Activated CD4-positive, alpha-beta T cell treated with anti-CD3 and anti-CD28 coated beads for 24 hours (primary cell): ENCODE measurements at places on chromosomes 2 and 18.

GRCh38 chr18:52991246-52991645 lies 651.2 kb downstream of the DCC start:
- no peak for DNase-seq

GRCh38 chr2:6845312-6845711 lies 20.4 kb downstream of the CMPK2 start:
- DNase-seq: no peak

DNA sequence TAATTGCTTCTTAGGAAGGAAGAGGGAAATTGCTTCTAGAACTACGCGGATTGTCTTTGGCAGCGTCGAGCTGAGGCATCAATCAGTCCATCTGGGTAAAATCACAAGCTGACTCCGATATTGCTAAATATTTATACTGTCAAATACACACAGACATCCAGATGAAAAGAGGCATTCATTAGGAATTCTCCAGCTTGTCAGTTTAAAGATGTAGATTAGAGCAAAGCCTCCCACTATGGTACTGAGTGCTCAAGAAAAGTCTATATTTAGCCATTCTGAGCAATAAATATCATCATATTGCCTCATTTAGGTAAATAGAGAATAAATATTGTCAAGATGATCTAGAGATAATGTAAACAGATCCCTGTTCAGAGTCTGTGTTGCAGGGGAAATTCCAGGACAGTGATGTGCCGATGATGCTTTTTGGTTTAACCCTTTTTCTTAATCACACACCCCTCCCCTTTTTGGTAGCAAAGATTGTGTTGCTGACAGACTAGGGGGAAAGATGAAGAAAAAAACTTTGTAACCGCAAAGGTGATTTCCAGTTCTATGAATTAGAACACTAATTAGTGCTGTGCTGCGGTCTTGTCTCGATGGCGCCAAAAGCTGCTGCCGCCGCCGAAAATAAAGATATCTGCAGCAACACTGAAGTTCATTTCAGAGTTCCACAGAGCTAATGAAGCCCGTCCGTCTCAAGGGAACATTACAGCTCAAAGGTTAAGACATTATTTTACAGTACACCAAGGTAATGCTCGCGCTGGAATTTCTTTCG lies 171.8 kb downstream of the PTGR3 start:
- no peak for DNase-seq

- DNase-seq: no peak
These were observed 5.2 kb upstream of the NDUFV2 start for GRCh38 chr18:9097349-9097748.

DNA sequence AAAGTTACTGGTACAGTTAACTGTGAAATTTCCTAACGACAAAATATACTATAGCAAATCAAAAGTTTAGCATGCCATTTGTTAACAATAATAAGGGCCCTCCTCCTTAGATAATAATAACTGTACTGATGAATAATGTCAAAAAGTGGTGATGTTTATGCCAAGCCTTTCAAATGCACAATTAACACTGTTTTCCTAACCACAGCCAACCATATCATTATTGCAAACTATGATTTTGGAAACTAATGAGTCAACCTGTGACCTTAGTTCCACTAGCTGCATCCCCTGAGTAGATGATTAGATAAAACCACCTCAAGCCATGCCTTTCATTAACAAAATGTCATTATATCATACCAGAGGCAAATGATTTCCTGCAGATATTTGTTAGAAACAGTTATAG lies 25.1 kb upstream of the GPR75 start:
- DNase-seq: no peak

- DNase-seq: no peak
These were observed 163.8 kb downstream of the RBM43 start for GRCh38 chr2:151097895-151098294.

- DNase-seq: no peak
These were observed 73.3 kb upstream of the L3MBTL4 start for GRCh38 chr18:6487968-6488367.

DNA sequence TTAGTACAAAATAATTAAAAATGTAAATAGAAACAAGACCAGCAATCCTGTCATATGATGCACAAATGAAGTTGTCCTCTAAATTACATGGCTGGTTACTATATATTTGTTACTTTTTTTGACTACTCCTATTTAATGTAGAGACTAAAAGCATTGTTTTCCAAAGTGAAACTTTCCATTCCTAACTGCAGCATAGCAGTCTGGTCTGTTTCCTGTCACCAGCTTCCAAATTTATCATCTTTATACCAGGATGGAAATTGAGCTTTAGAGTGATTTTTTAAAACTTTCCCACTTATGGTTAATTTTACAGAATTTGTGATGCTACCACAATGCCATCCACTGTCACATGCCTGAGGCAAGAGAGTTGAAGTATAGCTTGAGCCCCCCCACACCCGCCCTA lies 33.5 kb upstream of the RAB27B start:
- no peak for DNase-seq

GRCh38 chr2:17976871-17977746 lies 98.6 kb downstream of the KCNS3 start:
- no peak for DNase-seq

- no peak for DNase-seq
These were observed 121.7 kb upstream of the B3GNT2 start for GRCh38 chr2:62074233-62074632.

- DNase-seq: no peak
These were observed 10.4 kb upstream of the ST8SIA5 start for GRCh38 chr18:46767217-46767616.

GRCh38 chr2:3447789-3448317 lies 68.4 kb downstream of the TRAPPC12 start:
- no peak for DNase-seq

DNA sequence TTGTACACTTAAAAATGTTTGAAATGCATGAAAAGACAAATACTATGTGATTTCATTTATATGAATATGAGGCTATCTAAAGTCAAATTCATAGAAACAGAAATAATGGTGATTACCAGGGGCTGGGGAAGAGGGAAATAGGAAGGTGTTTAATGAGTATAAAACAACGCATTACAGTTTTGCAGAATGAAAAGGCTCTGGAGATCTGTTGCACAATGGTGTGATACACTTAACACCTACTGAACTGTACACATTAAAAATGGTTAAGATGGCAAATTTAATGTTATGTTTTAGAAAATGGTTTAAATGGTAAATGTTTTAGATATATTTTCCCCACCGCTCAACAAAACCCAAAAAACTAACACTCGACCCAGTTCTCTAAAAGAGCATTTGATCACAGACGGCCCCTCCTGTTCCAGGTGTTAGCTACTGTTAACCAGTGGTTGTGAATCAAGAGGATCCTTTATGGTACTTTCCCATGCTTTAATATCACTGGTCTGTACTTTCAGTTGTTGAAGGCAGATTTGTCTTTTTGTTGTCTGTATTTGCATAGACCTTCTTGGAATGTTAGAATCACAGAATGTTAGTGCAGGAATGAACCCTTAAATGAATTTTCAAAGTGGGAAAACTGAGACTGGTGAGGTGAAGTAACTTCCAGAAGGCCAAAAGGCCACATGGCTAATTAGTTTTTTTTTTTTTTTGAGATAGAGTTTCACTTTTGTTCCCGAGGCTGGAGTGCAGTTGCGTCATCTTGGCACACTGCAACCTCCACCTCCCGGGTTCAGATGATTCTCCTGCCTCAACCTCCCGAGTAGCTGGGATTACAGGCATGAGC lies 10.2 kb downstream of the RAB10 start:
- DNase-seq: no peak

DNA sequence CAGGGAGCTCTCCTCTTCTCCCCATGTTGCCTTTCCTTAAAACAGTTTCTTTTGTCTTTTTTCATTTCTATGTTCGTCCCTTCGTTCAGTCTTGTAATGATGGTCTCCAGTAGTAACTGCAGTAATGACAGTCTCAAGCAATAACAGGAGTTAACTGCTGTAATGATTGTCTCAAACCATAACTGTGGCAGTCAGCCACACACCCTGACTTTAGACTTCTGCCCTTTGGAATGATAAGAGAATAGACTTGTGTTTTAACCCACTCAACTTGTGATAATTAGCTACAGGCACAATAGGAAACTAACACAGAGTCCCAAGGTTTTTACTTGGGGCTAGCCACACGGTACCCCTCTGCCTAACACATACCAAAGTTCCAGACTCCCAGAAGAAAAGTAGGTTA lies 12.1 kb downstream of the TMEM131 start:
- DNase-seq: no peak

DNA sequence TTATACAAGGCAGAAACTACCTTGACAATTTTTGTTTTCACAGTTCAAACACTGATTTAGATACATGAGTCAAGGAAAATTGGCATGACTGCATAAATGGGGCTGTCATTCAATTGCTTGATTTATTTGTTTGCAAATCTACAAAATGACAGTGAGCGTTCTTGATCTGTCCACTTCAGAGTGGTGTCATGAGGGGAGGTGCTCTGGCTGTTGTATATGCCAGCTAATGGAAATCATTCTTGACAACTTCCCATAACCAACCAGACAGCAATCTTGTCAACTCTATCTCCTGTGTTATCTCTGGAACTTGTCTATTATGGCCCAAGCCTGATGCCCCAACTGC lies 120.6 kb upstream of the UGP2 start:
- no peak for DNase-seq

GRCh38 chr2:10448576-10449485 lies 704 bp upstream of the ODC1 start:
- peak; percentile 85 for DNase-seq

DNA sequence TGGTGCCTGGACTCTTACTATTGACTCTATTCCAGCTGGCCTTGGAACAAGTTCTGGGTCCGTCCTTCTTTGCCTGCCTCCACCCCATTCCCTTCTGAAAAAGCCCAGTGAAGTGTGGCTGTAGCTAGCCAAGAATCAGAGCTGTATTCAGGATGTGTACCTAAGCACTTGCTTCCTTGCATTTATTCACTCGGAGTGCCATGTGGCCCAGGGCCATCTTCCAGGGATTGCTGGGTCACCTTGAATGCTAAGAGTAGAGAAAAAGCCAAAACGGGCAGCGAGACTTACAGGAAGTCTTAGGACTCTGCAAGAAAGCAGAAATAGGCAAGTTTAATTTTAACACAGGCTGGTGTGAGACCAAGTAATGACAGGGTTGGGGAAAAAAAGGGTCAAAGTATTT lies 4.1 kb downstream of the ITGA6 start:
- no peak for DNase-seq

- no peak for DNase-seq
These were observed 165.3 kb upstream of the KLHL29 start for GRCh38 chr2:23219666-23220065.

DNA sequence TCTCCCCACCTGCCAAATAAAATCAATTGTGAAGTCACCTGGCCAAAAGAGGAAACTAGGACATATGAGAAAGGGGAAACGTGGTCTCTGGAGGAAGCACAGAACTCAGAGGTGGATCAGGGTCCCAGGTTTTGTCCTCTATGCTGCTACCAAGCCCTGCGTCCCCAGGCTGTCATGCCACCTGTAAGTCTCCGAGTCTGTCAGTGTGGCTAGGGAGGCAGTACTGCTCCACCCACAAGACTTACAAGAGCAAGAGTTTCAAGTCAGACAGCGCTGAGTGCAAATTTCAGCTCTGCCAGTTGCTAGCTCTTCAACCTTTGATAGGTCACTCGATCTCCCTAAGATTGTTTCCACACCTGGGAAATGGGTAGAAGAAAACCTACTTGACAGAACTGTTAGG lies 98.6 kb downstream of the C1QL2 start:
- no peak for DNase-seq

DNA sequence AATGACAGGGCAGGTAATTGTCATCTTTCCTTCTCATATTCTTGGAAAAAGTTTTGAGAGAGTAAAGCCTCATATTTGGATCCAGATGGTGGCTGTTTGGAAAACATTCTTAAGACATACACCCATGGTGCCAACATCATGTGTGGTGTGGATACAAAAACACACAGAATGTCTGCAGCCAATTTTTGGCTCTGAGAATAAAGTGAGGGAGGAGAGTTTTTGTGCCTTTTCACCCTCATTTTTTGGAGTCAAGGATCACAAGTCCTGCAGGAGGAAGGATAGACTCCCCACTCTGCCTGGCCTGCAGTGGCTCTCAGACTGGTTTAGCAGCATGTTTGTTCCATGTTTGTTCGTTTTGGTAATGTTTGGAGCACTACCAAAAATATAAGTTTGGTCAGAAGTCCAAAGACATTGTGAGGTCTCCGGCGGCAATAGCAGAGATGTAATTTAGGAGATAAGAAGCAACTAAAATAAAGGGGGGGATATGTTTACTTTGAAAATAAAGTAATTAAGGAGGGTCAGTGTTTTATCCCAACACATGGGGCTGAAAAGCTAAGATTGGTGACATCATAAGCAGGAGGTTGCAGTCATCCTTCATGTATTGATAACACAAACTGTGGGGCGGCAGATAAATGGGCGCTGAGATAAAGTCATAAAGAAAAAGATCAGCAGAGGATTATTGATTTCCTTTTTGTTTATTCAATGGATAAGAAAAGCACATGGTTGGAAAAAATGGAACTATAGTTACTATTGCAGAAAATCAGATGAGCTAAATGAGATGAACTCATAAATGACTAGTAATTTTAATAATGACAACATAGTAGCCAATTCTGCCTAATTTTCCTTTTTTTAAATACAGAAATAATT lies 655 bp downstream of the NOSTRIN start:
- DNase-seq: no peak

DNA sequence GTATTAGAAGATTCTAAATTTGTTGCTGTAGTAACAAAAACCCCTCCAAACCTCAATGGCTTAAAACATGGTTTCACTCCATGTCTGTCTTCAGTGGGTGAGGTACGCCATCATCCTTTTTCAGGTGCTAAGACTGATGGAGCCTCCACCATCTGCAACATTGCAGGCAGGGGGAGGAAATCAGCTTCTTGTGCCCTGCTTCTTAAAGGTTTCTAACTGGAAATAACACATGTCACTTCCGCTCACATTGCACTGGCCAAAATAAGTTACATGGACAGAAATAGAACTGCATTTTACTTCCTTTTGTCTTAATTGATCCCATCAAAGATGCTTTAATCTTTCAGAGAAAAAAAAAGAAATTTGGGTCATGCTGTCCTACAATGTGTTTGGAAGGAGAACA lies 94.1 kb downstream of the GALNT3 start:
- DNase-seq: no peak

GRCh38 chr18:48053881-48054816 lies 123.7 kb upstream of the SMAD2 start:
- DNase-seq: no peak
